ENCODE measurements at places on chromosomes 7 and 10.

GRCh38 chr7:22481726-22482125 is 18.3 kb downstream of the STEAP1B start:
- DNase-seq, result peak; percentile 78

- DNase-seq, result no peak
These were observed 91.2 kb downstream of the SPAG6 start for GRCh38 chr10:22436526-22436892.

DNA sequence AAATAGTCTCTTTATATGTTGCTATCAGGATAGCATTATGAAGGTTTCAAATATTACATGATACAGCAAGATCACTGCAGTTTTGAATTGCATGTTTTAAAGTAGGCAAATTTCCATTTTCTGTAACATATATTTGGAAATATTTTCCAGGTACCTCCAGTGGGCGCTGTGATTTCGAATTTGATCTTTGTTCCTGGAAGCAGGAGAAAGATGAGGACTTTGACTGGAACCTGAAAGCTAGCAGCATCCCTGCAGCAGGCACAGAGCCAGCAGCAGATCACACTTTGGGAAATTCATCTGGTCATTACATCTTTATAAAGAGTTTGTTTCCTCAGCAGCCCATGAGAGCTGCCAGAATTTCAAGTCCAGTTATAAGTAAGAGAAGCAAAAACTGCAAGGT is 299.0 kb downstream of the MALRD1 start:
- no peak for DNase-seq

DNA sequence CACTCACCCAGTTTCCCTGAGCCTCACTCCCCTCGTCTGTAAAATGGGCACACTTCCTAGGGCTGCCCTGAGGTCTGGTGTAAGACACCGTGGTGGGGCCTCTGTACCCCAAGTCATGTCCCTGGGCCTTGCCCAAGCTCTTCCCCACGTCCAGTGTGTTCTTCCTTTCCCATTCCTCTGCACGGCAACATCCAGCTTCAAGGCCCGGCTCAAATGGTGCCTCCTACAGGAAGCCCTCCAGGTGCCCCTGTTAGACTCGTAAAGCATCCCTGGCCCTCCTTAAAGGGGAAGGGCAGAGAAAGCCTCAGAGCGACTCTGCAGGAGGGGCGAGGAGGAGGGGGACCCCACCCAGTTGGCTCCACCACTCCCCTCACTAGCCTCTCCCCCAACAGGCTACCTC is 8.6 kb downstream of the SLC29A4 start:
- DNase-seq, result no peak

GRCh38 chr7:147023440-147023839 is 906.8 kb downstream of the CNTNAP2 start:
- DNase-seq, result no peak

GRCh38 chr7:13827716-13828115 is 161.8 kb downstream of the ETV1 start:
- no peak for DNase-seq

DNA sequence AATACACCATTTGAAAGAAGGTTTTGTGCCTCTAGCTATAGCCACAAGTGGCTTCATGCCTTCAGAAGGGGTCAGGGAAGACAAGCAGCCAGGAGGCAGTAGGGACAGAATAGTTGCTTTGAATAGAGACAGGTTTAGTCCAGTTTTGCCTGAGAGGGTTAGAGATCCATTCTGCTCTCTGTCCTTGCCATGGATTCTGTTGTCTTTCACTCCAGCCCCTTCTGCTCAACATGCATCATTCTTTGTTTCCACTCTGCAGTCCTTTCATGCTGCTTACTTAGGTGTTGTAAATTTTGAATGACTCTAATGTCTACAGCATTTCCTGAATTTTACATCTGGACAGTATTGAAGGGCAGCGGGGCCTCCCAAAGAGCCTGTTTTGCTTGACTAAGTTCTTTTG is 60.3 kb downstream of the CNTNAP2 start:
- no peak for DNase-seq

DNA sequence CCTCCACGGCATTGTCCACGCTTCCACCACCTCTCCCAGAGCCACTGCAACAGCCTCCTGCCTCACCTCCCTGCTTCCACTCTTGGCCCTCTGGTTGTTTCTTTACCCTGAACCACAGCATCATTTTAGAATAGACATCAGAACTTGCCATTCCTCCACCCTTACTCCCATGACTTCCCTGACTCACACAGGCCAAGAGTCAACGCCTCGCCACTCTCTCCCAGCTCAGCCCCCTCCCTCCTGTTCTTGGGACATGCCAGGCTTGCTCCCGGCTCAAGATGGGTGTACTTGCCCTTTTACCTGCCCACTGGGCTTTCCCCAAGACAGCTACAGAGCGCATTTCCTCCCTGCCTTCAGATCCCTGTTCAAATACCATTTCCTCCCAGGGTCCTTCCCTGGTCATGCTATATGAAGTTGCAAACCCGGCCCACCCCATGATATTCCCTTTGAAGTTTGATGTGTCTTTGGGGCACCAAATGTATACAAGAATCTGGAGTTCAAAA is 429.1 kb downstream of the RPS24 start:
- DNase-seq, result peak; percentile 32

DNA sequence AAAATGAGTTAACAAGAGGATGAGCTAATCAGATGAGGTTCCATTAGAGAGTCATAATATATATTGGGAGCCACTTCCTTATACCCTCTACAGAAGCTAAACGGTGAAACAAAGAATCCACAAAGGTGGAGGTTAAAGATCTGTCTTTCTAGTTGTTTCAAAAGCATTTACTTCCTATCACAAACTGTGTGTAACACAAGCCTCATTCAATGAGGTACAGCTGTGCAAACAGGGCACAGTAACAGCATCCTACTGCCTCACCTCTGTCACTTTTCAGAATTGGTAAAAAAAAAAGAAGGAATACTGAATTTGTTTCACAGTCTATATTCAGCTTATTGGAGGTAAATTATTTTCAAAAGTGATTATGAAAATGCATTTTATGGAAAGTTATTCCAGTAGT is 128.7 kb downstream of the AGMO start:
- DNase-seq, result no peak

- peak; percentile 75 for DNase-seq
These were observed 189.8 kb upstream of the SH2B2 start for GRCh38 chr7:102096706-102097427.

- DNase-seq, result peak; percentile 80
These were observed 146.0 kb downstream of the TNS3 start for GRCh38 chr7:47435889-47436312.

- no peak for DNase-seq
These were observed 30.2 kb downstream of the CHN2 start for GRCh38 chr7:29224726-29225125.

- peak; percentile 76 for DNase-seq
These were observed 51.8 kb downstream of the CAV1 start for GRCh38 chr7:116576350-116577319.

DNA sequence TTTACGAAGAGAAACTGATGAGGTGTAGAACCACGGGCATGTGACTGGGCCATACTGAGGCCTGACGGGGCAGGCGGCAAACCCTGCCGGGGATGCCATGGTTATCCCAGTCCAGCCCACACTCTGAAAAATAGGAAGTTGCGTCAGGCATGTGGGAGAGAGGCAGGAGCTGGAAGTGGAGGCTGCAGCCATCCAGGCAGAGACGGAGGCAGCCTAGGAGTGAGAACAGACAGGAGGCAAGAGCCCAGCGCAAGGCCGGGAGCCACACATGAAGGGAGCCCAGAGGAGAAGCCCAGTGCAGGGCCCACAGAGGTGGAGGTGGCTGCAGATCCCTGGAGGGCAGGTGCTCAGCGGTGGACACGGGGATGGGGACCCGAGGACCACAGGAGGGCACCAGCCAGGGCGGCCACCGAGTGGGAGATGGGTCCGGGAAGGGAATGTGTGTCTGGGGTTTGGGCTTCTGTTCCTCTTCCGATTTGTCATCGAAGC is 175.2 kb upstream of the PPP2R2D start:
- peak; percentile 48 for DNase-seq

- peak; percentile 71 for DNase-seq
These were observed 65.9 kb downstream of the CREB3L2 start for GRCh38 chr7:137935884-137936508.

- no peak for DNase-seq
These were observed 598 bp upstream of the ZEB1 start for GRCh38 chr10:31318382-31318853.

DNA sequence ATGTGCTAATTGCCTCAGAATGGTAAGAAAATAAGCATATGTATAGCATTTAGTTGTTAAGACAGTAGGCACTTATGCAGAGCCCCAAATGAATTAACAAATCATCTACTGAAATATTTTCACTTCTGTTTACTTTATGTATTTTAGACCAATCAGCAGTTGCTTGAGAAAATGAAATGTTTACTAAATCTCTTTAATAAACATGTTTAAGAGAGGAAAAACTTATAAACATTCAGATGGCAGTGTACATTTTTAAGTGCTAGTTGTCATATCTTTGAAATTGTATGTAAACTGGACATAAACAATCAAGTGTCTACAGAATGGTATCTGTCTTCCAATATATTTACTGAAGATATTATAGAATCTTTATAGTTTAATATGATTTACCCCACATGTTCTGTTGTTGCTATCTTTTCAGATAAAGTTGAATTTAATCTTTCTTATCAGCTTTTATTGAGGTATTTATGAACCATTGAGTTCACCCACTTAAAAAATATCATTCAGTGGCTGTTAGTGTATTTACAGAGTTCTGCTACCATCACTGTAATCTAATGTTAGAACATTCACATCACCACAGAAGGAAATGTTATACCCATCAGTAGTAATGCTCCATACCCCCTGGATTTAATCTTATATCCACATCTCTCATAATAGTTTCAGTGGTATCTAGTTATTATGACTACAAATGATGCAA is 264.3 kb downstream of the ADK start:
- no peak for DNase-seq

DNA sequence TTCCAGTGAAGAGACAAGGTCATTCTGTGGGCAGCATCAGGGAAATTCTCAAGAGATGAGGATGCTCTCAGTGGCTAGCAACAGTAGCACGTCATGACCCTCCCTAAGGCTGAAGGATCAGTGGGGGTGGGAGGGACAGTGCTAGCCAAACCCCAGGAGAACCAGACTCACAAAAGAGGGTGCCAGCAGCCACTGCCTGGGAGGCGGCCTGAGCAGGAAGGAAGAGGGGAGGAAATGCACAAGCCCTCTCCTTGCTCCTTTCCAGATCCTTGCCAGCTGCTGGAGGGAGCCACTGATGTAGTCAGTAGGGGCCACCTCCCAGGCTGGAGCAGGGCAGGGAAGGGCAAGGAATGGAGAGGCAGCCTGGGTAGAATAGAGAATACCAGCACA is 302.7 kb downstream of the RPS24 start:
- DNase-seq, result peak; percentile 66

GRCh38 chr10:126937026-126937425 is 31.8 kb downstream of the DOCK1 start:
- no peak for DNase-seq

DNA sequence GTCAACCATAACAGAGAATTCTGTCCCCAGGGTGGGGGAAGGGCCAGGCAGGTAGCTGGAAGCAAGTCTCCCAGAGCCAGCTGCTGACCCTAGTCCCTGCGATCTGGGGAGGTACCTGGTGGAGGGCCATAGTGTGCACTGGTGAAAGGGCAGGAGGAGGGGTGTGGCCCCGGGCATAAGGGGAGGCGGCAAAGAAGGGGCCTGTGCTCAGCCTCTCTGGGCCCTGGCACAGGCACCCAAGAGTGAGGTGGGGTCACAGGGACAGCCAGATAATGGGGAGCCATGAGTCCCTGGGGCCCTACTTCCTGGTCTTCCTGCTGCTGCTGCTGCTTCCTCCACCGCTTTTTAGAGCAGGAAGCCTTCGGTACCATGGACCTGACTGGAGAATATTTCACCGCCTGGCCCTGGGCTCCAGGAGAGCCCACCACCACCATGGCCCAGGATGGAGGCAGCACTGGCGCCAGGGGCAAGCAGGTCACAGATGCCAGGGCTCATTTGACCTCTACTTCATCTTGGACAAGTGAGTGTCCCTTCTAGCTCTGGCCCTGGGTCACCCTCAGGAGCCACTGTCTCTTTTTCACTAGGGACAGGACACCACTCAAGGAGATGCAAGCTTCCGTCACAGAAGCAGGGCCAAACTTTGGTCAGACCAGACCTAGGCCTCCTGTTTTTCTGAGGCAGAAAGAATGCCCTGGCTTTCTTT is at the start of gene ANTXRL:
ANTXRL (plus strand) TSS at position 7 of the 703 bp plus-strand sequence; CDS start at position 273, 266 bp downstream.
- DNase-seq, result peak; percentile 23

DNA sequence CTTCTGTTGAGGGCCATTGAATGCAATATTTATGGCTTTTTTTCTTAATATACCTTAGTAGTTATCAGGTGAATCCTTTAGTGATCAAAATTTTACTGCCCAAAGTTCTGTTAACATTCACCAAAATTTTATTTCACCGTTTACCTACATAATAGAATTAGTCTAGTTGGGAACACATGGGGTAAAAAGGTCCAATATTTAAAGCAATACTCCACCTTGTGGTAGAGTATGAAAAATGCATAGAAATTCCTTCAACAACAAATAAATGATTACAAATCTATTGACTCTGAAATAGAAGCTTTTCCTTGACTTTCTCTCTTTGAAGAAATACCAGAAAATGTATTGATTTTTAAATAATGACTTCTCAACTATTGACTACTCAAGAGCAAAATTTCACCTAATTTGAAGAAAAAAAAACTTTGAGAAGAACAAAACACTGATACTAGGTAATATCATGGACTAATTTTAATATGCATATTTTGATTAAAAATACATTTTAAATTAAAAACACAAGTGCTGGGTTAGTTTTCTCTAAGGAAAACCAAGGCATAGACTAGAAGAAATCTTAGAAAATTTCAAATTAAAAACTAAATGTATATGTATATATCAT is 43.3 kb downstream of the POLR1F start:
- no peak for DNase-seq

GRCh38 chr10:61164458-61165160 is 220.6 kb upstream of the RHOBTB1 start:
- no peak for DNase-seq

DNA sequence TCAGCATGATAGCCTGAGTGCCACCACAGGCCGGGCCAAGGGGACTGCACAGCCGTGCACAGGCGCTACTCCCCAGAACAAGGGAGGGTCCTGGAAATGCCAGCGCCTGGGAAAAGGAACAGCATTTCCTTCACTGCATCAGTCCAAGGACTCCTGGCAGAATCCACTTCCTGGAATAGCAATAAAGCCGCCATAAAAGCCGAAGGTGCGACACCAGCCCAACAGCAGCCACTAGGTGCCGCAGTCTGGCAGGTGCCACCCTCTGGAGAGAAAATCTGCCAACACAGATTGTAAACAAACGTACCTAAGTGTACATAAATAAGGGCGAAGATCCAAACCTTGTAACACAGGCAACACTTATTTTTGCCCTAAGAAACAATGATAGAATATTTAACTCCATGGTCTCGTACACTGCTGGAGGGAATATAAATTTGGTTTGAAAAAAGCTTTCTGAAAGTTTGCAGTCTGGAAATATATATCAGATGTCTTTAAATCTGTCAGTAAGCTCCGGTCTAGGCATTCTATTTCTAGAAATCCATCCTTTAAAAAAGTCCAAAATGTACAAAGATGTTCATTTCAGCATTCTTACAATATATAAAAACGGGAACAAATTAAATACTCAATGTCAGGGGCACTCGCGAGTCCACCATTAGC is 22.2 kb downstream of the VOPP1 start:
- DNase-seq, result peak; percentile 44

All from islet precursor cell (in vitro differentiated cells).